Daoy (cell line): ENCODE measurements at places on chromosomes 6 and 20. TPM values are rescaled to one million over a fixed set of nuclear protein-coding genes. Genes with fewer than 3 reads are reported as not detected.

Gene SLC35D3
- total RNA-seq: not detected in 2 replicates

Gene NNAT
- total RNA-seq: not detected in 2 replicates

GRCh38 chr20:51183451-51183850, 160.5 kb upstream of the KCNG1 start:
- no peak for DNase-seq

DNA sequence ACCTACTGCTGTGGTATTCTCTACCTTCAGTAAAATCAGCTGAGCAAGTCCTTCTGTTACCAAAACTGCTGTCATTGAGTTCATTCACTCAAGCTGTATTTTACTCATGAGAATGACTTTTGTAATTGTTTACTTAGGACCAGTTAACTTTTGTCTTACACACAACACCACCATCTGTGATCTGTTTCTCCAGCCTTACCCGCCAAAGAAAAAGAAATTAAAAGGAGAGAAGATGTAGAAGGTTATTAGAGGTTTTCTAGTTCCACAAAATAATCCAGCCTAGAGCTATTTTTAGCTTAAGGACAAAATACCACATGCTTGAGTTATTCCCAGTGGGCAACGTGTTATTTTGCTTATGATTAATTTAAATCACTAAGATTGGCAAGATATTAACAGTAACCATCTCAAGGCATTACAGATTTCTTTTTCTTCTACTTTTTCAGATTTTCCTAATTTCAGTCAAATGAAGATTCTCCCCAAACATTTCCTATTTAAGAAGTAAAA, 38.2 kb downstream of the FAM8A1 start:
- no peak for DNase-seq

GRCh38 chr6:104682722-104683643, 176.7 kb downstream of the HACE1 start:
- peak; percentile 72 for DNase-seq

GRCh38 chr6:157763129-157763903, 59.7 kb upstream of the SNX9 start:
- DNase-seq: peak; percentile 96
